ENCODE measurements at places on chromosomes 6 and 20.

DNA sequence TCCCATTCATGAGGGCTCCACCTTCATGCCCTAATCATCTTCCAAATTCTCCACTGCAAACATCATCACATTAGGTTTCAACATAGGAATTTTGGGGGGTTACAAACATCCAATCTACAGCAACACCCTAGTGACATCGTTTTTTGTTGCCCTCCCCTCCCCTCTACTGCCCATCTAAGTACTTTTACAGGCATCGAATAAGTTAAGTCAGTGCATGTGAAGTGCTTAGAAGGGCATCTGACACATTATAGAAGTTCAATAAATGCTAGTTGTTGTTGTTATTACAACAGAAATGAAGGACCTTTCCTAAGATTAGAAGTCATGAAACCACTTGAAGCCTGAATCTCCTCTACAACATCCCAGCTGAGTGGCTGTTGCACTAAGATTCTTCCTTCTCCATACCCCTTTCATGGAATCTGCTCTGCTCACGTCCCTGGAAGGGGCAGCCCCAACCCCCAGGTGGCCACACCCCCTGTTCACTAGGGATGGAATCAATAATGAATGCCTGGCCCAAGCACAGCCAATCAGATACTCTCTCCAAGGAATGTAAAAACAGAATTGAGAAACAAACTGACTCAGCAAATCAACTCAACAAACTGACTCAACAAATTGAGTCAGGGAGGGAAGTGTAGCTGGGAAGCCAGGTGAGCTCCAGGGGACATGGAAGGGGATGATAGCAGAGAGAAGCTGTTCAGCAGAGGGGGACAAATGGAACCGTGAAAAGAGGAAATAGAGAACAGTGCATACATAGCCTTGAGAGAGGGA, 3.9 kb upstream of the LRP11 start:
- DNase-seq, result no peak

- no peak for DNase-seq
Observed at GRCh38 chr6:75896526-75896925, 147.5 kb downstream of the MYO6 start.

GRCh38 chr6:150981095-150981494, 115.6 kb downstream of the MTHFD1L start:
- DNase-seq, result no peak

- DNase-seq, result no peak
Observed at GRCh38 chr6:3270258-3270657, 11.5 kb downstream of the PSMG4 start.

DNA sequence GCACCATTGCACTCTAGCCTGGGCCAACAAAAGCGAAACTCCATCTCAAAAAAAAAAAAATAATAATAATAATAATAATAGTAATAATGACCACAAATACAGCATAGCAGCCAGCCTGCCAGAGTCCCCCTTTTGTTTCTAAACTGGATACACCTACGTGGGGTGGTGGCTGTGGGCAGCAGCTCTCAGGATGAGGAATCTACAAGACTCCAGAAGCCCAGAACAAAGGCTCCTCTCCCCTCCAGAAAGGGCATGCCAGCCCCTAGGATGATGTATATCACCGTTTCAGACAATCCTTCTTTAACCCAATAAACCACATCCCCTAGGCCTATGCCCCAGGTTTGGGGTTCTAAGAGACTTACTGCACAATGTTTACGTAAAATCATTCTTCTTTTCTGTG, 155.9 kb downstream of the QRSL1 start:
- DNase-seq, result no peak

- no peak for DNase-seq
Observed at GRCh38 chr6:122416825-122417224, 17.4 kb downstream of the HSF2 start.

DNA sequence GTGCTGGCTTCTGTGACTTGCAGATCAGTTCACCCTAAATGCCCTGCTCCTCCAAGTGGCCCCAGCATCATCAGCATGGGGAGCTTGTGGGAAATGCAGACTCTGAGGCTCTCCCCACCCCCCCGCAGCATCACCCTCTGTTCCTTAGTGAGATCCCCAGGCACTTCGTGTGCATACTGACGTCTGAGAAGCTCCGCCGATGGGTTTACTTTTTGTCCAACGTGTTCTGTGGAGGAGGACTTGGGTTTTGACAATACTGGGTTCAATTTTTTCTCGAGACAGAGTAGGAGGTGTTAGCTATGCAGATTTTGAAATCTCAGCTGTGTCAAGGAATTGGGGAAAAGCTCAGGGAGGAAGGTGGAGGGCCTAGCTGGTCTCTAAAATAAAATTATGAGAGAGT, 38.3 kb upstream of the ZNF831 start:
- no peak for DNase-seq

GRCh38 chr20:32132911-32133549, 23.5 kb downstream of the TM9SF4 start:
- DNase-seq, result no peak

GRCh38 chr20:22232923-22233322, 351.4 kb downstream of the FOXA2 start:
- no peak for DNase-seq

GRCh38 chr20:17971300-17972013, 2.6 kb downstream of the MGME1 start:
- DNase-seq, result no peak
